Stimulated activated CD4-positive, alpha-beta T cell treated with anti-CD3 and anti-CD28 coated beads, TNF-alpha, amount 100 ng/mL, for 1 hour (primary cell): ENCODE measurements at places on chromosomes 11 and 22.

DNA sequence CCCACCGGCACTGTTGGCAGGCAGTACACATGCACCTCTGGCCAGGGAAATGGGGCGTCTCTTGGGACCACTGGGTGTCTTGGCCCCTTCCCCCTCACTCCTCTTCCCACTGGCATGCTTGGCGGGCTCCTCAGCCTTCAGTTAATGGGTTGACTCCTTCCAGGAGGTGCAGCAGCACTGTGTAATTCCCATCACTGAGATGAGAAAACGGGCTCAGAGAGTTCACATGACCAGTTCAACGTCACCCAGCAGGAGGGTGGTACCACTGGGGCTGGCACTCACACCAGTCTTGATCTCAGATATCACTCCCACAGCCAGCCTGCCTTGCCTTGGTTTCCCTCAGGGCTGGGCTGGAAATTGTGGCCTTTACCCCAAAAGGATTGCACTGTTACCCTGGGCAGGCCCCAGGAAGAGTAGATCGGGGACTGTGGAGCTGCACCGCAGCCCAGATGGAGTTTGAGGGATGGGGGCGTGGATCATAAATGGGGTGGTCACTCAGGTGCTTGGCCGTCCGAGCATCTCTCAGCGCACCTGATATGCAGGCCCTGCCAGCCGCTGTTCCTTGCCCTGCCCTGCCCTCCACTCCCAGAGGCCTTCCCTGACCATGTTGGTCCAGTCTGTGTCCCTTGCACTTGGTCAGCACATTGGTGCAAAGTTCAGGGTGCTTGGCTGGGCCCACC, 16.9 kb downstream of the CAPN5 start:
- no peak for DNase-seq

- DNase-seq = no peak
Measured at GRCh38 chr22:32632512-32633315, 158.1 kb downstream of the FBXO7 start.

DNA sequence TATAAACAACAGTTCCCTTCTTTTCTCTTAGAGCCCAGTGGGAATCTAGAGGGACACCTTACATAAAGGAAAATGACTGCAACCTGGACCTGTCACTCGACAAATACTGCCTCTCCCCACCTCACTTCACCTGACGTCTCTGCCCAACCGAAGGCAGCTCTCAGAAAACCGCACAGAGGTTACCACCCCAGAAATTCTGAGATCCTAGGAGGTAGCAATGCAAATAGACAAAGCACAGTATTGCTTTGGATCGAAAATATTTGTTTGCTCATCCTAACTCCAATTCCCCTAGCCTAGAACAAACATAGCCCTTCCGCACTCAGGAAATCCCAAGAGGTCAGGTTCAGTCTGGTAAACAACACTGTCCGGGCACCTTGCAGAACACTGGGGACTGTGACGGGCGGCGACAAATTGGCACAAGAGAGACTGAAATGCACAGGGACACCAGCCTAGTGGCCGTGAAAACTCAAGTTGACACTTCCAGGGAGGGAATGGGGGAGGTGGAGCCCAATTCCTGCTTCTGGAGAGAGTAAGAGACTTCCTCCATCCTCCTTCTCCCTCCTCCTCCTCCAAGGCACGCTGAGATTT, 420 bp upstream of the TRIM44 start:
- DNase-seq = peak; percentile 1

DNA sequence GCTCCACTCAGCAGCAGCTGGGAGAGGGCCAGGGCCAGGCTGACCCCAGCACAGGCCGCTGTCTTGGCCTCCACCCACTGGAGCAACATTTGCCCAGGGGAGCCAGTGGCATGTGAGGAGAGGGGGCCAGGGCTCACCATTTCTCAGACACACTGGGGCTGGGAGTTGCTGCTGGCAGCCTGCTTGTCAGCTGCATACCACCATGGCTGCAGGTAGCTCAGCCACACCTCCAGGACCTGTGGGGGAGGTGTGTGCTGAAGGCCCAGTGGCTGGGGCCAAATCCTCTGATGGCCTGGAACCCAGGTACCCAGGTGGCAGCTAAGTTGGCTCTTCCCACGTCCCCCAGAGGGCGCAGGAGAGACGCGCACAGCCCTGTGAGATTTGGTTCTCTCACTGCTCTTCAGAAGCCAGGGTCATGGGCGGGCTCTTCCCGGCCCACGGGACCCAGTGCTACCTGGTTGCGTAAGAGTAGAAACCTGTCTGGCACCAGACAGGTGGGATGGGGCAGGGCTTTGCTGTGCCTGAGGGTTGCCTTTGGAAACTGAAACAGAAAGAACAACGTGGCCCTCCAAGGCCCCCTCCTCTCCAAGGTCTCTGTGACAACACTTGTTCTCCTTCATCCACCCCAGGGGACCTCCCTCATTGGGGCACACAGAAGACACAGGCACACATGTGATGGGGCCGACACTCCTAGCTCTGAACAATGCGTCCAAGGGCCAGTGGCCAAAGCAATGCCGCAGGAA, 98.8 kb downstream of the MED15 start:
- DNase-seq = peak; percentile 12

GRCh38 chr11:101336858-101337257, 207.2 kb upstream of the PGR start:
- DNase-seq = no peak

DNA sequence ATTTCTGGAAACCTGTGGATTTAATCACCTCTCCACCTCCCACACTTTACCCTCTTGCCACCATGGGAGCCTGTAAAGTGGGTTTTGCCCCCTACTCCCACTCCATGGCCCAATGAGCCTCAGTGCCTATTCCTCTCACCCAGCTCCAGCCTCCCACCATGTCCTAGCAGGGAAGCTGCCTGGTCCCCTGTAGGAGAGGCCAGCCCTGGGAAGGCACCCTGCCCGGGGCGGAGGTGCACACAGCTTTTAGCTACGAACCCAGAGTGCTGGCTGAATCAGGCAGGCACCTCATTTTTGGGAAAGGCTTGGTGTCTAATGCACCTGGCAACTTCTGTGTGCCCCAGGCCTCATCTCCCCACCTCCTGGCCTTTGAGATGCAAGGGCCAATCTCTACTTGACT, 35.8 kb upstream of the ALX4 start:
- no peak for DNase-seq

DNA sequence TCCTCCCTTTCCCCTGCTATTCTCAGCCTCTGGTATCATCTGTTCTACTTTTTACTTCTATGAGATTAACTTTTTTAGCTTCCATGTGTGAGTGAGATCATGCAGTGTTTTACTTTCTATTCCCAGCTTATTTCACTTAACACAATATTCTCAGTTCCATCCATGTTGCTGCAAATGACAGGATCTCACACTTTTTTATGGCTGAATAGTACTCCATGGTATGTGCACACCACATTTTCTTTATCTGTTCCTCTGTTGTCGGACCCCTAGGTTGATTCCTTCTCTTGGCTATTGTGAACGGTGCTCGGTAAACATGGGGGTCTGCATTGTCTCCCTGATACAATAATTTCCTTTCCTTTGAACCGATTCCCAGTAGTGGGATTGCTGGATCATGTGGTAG, 81.0 kb upstream of the RAB1B start:
- DNase-seq = no peak

DNA sequence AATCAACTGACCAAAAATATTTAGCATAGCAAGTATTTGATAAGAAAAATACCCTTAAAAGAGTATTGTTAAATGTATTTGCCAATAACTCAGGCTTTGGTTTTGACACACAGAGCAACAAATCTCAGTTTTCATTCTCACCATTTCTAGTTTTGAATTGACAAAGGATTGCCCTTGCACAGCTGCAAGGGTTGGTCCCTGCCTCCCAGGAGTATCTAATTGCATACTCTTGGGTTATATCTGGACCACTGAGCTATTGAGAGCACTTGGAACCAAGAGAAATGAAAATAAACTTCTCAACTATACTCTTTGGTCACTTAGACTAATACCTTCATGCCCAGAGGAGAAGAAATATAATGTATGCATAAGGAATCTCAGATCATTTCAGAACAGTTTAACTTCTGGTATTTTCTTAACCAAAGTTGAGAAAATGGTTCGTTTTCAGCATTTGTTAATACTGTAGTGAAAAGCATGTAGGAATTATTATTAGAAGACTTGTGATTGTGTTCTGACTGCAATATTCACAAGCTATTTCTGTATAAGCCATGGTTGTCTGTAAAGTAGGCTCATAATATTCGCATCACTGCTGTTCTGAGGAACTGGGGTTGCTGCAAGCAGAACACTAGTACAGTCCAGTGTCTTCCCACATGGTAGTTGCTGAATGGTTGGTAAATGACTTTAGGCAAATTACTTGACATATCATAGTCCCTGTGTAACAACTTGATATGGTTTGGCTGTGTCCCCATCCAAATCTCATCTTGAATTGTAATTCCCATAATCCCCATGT, 7.9 kb downstream of the C2CD3 start:
- no peak for DNase-seq

DNA sequence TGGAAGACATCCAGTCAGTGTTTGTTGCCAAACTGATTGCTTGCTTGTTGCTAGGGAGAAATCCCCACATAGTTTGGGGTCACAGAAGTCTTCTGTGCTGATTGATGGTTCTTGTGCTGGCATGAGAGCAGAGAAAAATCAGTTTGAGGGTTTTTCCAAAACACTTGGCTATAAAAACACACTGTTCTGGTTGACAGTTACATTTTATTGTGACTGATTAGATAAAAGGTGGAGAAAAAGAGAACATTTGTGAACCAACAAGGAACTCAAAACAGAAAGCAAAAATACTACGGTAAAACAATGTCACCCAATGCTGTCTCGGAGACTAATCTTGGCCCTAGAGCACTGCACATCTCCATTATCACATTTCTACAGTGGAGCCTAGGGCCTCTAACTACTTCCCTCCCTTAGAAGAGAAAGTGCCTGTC, 14.4 kb upstream of the EIF4G2 start:
- DNase-seq = no peak

DNA sequence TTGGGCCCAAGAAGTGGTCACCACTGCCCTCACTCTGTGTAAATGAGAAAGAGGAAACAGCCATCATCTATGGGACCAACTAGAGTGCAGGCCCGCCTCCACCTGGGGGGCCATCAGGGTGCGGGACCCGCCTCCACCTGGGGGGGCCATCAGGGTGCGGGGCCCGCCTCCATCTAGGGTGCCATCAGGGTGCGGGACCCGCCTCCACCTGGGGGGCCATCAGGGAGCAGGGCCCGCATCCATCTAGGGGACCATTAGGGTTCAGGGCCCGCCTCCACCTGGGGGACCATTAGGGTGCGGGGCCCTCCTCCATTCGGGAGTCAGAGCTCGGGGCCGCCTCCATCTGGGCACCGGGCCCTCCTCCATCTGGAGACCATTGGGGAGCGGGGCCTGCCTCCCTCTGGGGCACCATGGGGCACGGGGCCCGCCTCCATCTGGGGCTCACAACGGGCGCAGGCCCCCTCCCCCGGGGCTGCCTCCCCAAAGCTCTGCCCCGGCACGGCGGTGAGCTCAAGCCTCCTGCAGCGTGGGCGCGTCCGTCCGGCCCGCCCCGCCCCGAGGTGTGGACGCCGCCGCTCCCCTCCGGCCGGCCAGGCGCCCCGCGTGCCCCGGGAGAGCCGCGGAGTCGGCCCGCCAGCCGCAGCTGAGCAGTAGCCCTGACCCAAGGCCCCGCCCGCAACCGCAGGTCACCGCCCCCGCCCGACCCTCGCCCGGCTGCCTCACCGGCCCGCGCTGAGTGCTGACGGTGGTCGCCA, 512 bp downstream of the TOLLIP start:
- DNase-seq = no peak

- DNase-seq = no peak
Measured at GRCh38 chr22:45602004-45602733, 69.5 kb upstream of the ATXN10 start.

DNA sequence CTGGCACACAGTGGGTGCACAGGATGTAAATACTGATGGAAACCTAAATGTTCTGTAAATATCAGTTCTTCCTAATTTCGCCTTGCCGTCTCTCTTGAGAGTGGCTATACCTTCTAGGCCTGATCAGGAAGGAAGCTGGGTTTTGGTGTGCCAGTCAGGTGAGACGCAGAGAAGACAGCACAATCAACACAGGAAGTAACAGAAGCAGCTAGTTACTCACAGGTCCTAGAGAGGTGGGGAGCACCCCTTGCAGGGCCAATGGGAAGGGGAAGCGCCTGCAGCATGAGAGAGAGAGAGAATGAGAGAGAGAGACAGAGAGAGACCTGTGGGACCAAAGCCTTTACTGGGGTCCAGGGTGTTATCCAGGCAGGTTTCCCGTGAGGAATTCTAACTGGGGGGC, 80.8 kb downstream of the FBLN1 start:
- DNase-seq = no peak

DNA sequence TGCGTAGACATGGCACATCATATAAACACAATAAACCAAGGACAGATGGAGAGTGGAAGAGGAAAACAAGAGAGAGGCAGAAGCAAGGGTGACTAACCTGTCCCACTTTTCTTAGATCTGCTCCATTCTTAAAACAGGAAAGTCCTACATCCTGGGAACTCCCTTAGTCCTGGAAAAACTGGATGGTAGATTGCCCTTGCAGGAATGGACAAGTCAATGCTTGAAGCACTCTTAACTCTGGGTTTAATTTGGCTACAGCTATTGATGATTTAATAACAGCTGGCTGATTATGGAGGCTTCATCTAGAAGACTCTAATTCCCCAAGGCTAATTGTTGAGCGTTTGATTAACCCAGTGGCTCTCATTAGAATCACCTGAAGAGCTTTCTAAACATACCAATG, 258.8 kb downstream of the MIAT start:
- no peak for DNase-seq

GRCh38 chr11:114448749-114449482, 9.6 kb downstream of the REXO2 start:
- no peak for DNase-seq

- DNase-seq = no peak
Measured at GRCh38 chr22:39132871-39133524, 19.5 kb downstream of the CBX7 start.

GRCh38 chr11:11770296-11770695, 71.5 kb upstream of the USP47 start:
- DNase-seq = no peak

- no peak for DNase-seq
Measured at GRCh38 chr11:124627546-124627945, 4.9 kb downstream of the TBRG1 start.

DNA sequence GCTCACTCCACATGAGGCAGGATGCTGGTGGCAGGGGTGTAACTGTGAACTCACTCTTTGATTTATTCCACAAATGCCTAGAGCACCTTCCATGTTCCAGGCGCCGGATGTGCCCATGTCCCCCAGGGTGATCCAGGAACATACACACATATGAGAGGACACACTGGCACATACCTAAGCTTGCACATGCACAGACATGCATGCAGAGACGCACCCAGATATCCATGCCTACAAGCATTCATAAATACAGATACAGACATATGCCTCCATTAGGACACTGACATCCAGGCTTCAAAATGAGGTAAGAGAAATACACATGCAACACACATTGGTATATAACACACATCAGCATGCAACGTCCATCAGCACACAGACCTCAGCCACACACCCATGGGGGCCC, 4.5 kb downstream of the OSM start:
- DNase-seq = no peak

- DNase-seq = no peak
Measured at GRCh38 chr11:10311802-10312201, 6.9 kb downstream of the ADM start.

- no peak for DNase-seq
Measured at GRCh38 chr22:49959782-49960158, 802 bp upstream of the PIM3 start.
